ENCODE measurements at places on chromosomes 1 and 21. TPM values are rescaled to one million over a fixed set of nuclear protein-coding genes. Genes with fewer than 3 reads are reported as not detected.

- H3K27me3 ChIP-seq: no peaks in the 10 kb centered on the region
- no peak overlapping the region for H3K4me3 ChIP-seq
- no peak overlapping the region for H3K27ac ChIP-seq
- no peaks in the 10 kb centered on the region for H3K4me1 ChIP-seq
These were observed 15.4 kb downstream of the ZNHIT6 start for GRCh38 chr1:85692730-85693314.

Gene SHE
- polyA plus RNA-seq: not detected

Gene SELP
- not detected for polyA plus RNA-seq

- H3K27ac ChIP-seq: peak overlapping the region; percentile 15
- no peak for DNase-seq
- H3K4me3 ChIP-seq: no peak overlapping the region
- no peaks in the 10 kb centered on the region for H3K36me3 ChIP-seq
- no peaks in the 10 kb centered on the region for H3K27me3 ChIP-seq
These were observed 19.8 kb upstream of the THRAP3 start for GRCh38 chr1:36204347-36204909.

DNA sequence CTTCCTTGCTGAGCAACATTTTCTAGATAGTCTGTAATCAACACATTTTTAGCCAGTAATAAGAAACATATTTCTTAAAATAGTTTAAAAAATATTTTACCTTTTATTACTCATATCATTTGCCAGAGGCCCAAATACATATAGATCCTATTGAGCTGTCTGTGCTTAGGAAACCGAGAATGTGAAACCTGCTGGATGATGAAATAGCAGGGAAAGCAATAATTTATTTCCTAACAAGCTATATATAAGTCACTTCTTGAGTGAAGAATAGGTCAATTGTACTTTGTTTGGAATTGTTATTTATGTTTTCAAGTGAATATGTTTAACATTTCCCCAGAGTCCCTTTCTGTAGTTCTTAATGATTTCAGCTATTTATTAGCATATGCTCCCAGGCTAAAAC lies 339.9 kb upstream of the TMPRSS15 start:
- no peak overlapping the region for H3K27ac ChIP-seq
- no peak overlapping the region for H3K4me3 ChIP-seq
- H3K4me1 ChIP-seq: no peaks in the 10 kb centered on the region
- no peak for DNase-seq
- H3K27me3 ChIP-seq: no peaks in the 10 kb centered on the region

DNA sequence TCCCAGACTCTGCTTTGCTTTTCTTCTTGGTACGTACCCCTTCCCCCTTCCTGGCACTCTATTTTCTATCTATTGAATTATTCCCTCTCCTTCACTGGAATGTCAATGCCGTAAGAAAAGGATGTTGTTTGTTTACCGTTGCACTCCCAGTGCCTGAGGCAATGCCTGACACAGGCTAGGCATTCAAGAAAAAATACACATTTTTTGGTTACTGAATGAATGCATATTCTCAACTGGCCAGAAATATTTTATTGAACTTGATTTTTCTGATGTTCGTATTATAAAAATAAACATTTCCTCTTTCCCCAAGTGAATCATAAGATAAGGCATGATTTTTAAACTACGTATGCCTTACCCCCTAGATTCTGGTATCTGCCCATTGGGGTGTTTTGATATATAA lies 41.2 kb downstream of the GNG12 start:
- no peaks in the 10 kb centered on the region for H3K27me3 ChIP-seq
- H3K36me3 ChIP-seq: no peaks in the 10 kb centered on the region
- DNase-seq: peak; percentile 88
- peaks cover 35% of the 10 kb centered on the region for H3K4me1 ChIP-seq
- peak overlapping the region; percentile 97 for H3K27ac ChIP-seq

DNA sequence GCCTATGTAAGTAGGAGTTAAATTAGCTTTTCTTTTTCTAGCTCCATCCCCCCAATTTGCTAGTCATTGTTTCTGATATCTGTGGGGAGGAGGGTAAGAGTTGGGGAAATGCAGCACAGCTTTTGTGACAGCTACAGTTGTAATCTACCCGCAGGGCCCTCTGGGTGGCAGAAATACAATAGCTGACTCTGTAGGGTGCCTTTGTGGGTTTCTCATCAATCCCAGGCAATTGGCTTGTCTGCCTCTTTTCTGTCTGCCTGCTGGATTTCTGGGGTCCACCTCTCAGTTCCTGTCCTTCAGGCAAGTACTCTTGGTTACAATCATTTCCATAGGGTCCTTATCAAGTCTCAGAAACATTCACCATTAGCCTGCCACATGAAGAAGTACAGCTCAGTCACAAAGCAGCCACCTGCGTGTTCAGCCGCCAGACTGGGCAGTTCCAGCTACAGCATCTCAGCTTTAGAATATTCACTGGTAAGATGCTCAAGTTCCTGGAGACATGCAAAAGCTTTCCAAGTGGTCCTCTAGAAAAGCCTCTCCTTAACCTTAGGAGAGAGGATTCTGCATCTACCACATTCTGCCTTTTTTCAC lies 19.2 kb upstream of the SLC44A5 start:
- H3K4me3 ChIP-seq: no peak overlapping the region
- H3K4me1 ChIP-seq: no peaks in the 10 kb centered on the region
- no peak for DNase-seq
- H3K27ac ChIP-seq: no peak overlapping the region
- H3K27me3 ChIP-seq: no peaks in the 10 kb centered on the region
- H3K36me3 ChIP-seq: no peaks in the 10 kb centered on the region

GRCh38 chr1:152325111-152325510 lies at the start of gene FLG:
TSS of gene FLG (minus strand) at chr1:152325239. CDS start at chr1:152315456, 9,783 bp downstream.
- no peaks in the 10 kb centered on the region for H3K27me3 ChIP-seq
- no peaks in the 10 kb centered on the region for H3K4me1 ChIP-seq
- no peak within 1 kb of the TSS for H3K27ac ChIP-seq
- no peaks in the 10 kb centered on the region for H3K36me3 ChIP-seq
- no peak for DNase-seq

DNA sequence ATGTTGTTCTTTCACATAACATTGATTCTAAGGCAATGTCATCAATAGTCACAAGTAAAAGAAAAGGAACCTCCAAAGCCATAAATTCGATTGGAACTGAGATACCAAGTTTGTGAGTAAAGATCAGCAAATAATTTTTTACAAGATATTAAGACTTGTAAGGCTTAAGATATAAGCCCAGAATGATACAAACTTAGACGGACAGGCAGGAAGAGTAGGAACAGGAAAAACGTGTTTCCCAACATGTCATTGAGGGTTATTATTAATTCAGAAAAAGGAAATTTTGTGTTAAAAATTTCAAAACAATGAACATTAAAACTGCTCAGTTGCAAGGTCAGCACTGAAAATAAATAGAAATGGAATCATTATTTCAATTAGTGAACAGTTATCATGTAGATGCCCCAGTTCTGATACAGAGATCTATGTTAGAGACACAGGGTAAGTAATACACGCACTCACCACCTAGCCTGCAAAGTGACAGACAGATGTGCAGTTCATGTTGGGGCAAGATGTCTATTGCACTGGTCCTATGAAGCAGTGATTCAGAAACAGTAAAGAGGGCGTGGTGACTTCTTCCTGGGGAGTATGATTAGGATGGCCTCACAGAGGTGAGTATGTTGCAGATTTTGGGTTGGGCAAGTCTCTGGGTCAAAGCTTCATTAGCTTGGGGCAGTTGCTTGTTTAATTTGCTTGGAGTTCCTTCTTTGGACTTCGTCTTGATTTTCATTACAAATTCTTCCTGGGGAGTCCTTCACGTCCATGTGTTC lies 284.4 kb downstream of the SETD4 start:
- H3K27ac ChIP-seq: no peak overlapping the region
- DNase-seq: no peak
- no peaks in the 10 kb centered on the region for H3K36me3 ChIP-seq
- H3K4me3 ChIP-seq: no peak overlapping the region
- peaks cover 13% of the 10 kb centered on the region for H3K4me1 ChIP-seq

Gene EVA1B
- polyA plus RNA-seq: 147 TPM

Gene ZNF593OS
- polyA plus RNA-seq: not detected

Gene ELF3
- 0.38 TPM for polyA plus RNA-seq

DNA sequence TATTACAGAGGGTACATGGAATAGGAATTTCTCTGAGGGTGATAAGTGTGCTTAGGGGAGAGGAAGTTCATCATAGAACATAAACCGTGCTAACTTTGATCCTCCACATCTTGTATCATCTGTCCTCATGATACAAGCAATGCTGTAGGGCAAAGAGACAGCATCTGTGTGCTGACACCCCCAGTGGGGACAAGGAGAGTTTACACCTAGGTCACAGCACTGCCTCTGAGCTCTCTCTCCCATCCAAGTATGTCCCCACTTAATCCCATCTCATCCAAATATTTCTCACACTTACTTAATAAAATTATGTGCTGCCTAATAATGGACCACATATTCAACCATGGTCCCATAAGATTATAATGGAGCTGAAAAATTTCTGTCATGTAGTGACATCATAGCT lies 4.3 kb upstream of the TEDDM1 start:
- H3K36me3 ChIP-seq: no peaks in the 10 kb centered on the region
- H3K27ac ChIP-seq: no peak overlapping the region
- peaks cover 2% of the 10 kb centered on the region for H3K27me3 ChIP-seq
- DNase-seq: no peak
- H3K4me1 ChIP-seq: no peaks in the 10 kb centered on the region

Data from IMR-90 (cell line).